Karpas-422 (cell line): ENCODE measurements at places on chromosomes 12 and 14.

GRCh38 chr14:22282417-22282816 is 306.6 kb downstream of the DAD1 start:
- DNase-seq: peak; percentile 90

DNA sequence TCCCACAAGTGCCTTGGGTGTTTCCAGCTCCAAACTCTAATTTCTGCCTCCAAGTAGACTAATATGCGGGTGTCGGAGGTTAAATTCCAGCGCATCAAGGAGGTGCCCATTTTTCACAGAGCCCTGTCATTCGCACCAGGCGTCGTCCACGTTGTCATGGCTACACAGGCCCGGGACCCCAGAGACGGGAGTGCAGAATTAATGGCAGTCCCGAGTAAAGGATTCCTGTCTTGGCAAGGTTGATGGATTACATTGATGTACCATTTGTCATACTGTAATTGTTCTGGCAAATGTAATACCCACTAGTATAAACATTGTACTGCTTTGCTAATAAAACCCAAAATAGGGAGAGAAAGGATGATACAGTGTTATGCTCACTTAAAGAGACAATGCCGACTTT is 222.9 kb upstream of the MYL2 start:
- no peak for DNase-seq

- no peak for DNase-seq
These were observed 3.2 kb downstream of the KRT86 start for GRCh38 chr12:52277486-52278245.

GRCh38 chr14:89648510-89648909 is 231.5 kb upstream of the FOXN3 start:
- DNase-seq: no peak

- no peak for DNase-seq
These were observed 126.9 kb downstream of the SLC38A6 start for GRCh38 chr14:61107869-61108493.

DNA sequence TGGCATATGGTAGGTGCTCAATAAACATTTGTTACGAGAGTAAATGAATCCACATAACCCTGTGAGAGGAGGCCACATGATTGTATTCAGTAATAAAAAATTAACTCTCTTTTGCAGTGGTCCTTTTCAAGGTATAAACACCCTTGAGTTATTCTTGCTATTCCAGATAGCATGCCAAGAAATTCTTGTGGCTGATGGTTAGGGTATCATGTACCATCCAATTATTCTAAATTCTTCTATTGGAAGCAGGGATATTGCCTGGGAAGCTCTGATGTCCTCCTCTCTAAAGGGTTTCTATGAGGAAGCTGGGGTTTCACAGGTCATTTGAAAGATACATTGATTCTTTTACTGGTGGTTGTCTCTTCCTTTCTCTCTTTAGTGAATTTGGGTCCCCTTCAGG is 10.1 kb downstream of the AKAP6 start:
- no peak for DNase-seq
